ENCODE measurements at places on chromosomes 6 and 20.
A peak's percentile ranks its signal among the peaks of the same experiment; 100 is the strongest.

DNA sequence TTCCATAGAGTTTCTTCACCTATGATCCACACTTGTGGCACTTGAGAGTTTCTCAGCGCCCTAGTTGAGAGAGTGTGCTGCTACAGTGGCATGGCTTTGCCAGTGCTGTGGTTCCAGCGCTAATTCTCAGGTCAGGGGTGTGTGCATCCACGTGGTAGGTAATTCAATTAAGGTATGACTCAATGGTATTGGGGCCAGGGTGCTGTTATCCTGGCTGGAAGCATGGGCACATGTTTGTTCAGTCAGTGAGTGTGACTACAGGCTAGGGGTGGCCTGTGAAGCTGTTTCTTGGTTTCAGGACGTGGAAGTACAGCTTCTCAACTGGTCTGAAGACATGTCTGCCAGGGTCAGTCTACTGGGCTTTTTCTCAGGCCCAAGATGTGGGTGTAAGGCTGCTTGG lies 3.0 kb upstream of the SEMG2 start:
- no peak for DNase-seq

DNA sequence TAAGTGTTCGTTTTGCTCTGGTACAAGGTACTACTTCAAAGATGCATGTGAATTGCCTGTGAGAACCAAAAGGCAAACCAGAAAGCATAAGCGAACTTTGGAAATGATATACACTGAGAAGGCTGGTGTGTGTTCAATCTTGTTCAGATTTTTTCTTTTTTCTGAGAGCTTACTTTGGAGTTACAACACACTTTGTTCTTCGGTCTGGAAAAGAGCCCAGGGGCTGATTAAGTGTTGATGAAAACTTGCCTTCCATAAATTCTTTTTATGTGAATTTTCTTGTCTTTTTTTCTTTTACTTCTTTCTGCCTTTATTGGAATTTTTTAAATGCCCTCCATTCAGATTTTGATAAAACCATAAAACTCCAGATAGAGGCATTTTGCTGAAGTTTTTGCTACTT lies 395.1 kb upstream of the SASH1 start:
- no peak for DNase-seq

DNA sequence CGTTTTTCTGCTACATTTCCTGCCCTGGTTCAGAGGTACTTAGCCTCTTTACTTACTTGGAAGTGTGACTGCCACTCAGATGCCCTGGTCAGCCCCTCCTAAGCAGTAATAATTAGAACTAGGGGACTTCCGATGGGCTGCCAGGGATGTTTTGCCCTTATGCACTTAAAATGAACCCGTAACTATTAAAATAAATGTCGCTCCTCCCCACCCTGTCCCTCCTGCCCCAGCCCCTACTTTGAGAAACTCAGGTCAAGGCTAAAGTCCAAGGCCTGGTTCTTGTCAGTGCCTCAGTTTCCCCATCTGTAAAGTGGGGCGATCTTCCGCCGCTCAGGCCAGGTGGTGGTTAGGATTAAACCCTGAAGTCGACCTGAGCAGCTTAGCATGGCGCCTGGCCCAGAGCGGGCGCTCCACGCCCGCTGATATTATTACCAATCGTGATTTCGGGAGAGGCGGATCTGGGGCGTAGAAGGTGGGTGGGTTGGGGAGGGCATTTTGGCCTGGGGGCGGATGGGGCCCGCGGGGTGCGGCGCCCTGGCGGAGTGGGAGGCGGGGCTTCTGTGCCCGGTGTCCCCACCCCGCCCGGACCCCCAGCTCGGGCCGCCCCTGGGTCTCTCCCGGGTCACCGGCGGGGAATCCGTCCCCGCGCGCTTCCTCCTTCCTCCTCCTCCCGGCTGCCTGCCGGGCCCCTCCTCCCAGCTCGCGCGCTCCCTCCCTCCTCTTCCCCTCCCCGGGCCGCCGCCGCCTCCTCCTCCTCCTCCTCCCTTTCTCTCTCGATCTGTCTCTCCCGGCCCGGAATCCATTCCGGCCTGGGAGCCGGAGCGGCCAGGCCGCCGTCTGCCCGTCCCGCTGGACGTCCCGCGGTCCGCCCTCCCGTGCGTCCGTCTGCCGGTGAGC lies at the start of gene SRC:
SRC (plus strand) TSS at position 802 of the 897 bp plus-strand sequence. CDS start 38,014 bp downstream, outside the sequence.
- DNase-seq = peak; percentile 42

DNA sequence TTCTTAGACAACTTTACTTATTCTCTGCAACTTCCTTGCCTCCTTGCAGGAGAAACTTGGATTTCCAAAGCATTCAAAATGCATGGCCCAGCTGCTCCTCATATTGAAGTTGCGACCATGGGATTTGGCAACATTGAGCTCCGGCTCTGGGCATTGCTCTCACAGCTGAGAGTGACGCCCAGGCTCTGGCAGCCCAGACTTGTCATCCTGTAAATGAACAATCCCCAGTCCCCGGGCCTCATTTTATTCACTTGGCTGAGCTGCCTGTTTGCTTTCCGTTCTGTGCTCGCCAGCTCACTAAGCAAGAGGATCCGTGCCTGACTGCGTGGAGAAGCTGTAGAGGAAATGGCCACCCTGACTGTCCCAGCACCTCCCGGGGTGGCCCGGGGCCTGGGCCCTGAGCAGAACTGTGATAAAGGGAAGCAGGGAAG lies 119.5 kb upstream of the CD93 start:
- peak; percentile 37 for DNase-seq

GRCh38 chr6:101747160-101747559 lies 353.7 kb downstream of the GRIK2 start:
- DNase-seq = no peak

DNA sequence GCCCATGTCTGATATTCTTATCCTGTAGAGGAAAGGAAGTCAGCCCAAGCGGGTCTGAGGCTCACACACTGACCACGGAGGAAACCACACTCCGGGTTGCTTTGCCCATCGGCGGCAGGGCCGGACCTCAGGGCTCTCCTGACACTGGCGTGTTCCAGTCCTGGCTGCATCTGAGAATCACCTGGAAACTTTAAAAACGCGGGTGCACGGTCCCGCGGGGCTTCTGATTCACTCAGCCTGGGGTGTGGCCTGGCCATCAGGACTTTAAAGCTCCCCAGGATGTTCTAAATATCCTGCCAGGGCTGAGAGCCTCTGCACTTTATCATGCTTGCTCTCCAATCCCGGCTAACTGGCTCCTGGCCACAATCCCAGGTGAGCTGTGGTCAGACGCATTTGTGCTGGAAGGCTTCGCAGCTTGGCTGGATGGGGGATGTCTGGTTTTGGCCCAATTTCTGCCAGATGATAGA lies 47.7 kb upstream of the DACT2 start:
- DNase-seq = no peak

DNA sequence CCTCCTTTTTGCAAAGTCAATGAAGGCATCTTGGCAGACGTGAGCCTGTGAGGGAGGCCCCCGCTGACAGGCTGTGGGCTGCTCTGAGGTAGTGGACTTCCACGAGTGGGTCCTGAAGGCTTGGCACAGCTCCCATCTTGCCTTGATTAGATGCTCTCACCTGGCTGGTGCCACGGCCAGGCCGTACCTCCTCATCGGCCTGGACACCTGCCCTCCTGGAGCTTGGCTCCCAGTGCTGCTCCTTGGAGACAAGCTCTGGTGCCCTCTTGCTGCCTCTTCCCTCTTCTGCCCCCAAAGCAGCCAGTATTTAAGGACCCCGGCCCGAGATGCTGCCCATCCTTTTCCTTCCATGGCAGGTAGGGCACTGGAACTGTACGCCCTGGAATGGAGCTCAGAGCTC lies 93.5 kb downstream of the ERMARD start:
- no peak for DNase-seq

GRCh38 chr6:125534430-125535263 lies 214.8 kb upstream of the HEY2 start:
- DNase-seq = no peak

DNA sequence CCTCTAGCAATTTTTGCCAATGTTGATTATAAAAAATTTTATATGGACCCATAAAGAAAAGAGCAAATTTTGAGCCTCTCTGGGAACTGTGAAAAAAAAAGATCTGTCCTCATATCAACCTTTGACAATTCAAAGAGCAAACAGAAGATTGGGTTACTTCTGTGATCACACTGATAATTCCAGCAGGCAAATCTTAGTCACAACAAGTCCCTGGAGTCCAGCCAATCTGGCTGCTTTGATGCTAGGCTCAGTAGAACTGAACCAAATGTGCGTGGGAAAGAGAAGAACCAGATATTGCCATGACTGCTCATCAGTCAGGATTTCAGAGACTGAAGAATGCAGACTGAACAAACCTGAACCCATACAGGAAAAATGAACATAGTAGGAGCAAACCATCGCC lies 438.4 kb upstream of the FLRT3 start:
- DNase-seq = no peak

DNA sequence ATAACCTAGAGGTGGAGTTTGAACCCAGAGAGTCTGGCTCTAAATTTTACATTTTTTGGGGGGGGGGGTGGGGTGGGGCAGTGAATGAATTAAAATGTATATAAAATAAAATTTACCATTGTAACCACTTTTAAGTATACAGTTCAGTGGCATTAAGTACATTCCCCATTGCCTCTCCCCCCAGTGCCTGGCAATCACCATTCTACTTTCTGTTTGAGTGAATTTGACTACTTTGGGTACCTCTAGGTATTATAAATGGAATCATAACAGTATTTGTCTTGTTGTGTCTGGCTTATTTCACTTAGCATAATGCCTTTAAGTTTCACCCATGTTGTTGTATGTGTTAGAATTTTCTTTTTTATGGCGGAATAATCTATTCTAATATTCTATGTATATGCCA lies 2.7 kb downstream of the FAM110A start:
- DNase-seq = no peak

DNA sequence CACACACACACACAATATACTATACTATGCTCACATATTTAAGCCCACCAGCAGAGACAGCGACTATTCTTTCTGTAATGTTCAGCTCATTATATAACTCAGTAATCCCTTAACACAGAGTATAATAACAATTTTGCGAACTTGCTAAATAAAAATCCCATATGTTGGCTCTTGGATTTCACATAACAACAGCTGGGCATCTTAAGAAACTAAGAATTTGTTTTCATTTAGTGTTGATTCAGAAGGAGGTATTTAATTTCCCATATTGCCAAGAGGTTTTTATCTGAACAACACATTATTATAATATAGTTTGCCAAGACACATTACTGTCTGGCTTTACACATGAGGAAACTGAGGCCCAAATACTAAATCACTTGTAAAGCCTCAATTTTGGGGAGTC lies 7.4 kb downstream of the ECT2L start:
- DNase-seq = no peak

DNA sequence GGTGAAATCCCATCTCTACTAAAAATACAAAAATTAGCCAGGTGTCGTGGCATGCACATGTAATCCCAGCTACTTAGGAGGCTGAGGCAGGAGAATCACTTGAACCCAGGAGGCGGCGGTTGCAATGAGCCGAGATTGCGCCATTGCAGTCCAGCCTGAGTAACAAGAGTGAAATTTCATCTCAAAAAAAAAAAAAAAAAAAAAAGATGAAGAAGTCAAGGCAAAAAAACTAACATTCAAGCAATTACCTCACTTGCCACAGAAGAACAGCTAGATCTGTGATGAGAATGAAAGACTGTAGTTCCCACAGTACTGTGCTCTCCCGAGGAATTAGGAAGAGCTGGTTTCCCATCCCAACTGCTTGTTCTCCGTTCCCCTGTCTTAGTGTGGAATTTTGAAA lies 144.7 kb upstream of the ECI2 start:
- DNase-seq = no peak

DNA sequence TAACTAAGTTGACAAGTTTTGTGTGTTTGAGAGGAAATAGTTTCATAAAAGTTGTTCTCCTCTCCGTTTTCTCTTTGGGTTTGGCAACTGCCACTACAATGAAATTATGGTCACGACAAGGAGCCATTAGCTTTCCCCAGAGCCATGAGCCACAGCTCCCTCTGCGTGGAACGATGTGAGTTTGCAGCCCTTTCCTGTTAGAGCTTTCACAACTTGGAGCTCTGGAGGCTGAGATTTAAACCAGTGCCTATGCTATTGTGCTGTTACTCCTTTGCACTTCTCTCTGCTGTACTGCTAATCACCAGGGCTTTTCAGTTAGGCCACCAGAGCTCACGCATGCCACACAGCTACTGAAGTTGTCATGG lies 29.3 kb upstream of the TXNDC5 start:
- DNase-seq = no peak

DNA sequence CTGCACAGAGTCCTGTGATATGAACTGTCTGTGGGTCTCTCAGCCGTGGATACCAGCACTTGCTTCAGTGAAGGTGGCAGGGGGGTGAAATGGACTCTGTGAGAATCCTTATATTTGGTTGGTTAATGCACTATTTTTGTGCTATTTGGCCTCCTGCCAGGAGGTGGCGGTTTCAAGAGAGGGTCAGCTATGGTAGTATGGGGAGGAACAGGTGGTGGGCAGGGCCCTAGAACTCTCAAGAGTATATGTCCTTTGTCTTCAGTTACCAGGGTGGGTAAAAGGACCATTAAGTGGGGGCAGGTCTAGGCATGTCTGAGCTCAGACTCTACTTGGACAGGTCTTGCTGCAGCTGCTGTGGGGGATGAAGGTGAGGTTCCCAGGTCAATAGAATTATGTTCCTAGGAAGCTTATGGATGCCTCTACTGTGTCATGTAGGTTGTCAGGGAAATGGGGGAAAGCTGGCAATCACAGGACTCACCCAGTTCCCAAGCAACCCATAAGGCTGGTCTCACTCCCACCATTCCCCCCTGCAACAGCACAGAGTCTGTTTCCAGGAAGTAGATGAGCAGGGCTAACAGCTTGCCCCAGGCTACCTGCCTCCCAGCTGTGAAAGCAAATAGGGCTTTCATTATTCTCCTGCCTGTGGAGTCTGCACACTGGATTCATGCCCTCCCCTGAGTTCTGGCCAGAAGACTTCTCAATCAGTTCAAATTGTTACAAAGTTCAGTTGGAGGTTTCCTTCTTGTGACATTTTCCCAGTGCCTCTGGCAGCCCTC lies 56.8 kb upstream of the PHIP start:
- no peak for DNase-seq

- DNase-seq = no peak
Measured at GRCh38 chr6:139194740-139195139, 59.9 kb downstream of the HECA start.

- DNase-seq = peak; percentile 11
Measured at GRCh38 chr6:105929626-105930025, 156.5 kb upstream of the PRDM1 start.

DNA sequence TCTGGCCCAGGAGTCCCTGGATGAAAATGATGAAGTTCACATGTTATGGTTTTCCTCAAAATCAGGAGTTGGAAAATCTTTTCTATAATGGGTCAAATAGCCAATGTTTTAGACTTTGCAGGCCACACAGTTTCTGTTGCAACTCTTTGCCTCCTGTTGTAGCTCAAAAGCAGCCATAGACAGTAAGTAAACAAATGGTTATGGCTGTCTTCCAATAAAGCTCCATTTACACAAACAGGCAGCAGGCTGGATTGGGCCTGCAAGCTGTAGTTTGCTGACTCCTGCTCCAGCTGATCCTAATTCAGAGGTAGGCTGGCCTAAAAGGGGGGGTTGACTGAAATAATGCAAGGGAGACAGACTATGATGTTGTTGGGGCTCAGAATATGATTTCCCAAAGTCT lies 33.0 kb downstream of the METTL24 start:
- no peak for DNase-seq

All from C1 segment of cervical spinal cord (tissue), 14 donors.